ENCODE measurements at places on chromosomes 12 and 14. TPM values are rescaled to one million over a fixed set of nuclear protein-coding genes. Genes with fewer than 3 reads are reported as not detected.

RASSF9 gene
- polyA plus RNA-seq = 2.7 TPM

ZFHX2 gene
- not detected for polyA plus RNA-seq

AMDHD1 gene
- polyA plus RNA-seq = not detected

KRT85 gene
- polyA plus RNA-seq = not detected

KRT79 gene
- polyA plus RNA-seq = not detected

CLMN gene
- polyA plus RNA-seq = 2.7 TPM

GDF3 gene
- not detected for polyA plus RNA-seq

MIP gene
- polyA plus RNA-seq = 0.22 TPM

Measured in muscle of arm (tissue), 14 donors.